Esophagus muscularis mucosa (tissue), 4 donors: ENCODE measurements at places on chromosomes 3 and 15.

DNA sequence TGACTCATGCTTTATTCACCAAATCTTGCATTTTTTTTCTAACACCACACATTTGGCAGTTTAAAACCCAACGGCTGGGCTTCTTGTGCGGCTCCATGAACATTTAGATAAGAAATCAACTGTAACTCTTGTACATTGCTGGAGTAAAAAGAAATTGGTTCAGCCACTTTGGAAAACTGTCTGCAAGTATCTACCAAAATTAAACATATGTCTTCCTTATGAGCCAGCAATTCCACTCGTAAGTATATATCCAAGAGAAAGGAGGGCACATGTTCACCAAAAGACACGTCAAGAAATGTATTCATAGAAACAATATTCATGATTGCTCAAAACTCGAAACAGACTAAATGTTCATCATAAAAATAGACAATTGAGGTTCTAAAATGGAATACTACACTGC lies 291.9 kb upstream of the POU1F1 start:
- DNase-seq = no peak

- no peak for DNase-seq
Observed at GRCh38 chr3:127819086-127819485, 3.2 kb downstream of the MGLL start.

- no peak for DNase-seq
Observed at GRCh38 chr3:30752970-30753369, 141.5 kb downstream of the GADL1 start.

GRCh38 chr15:46309914-46310313 lies 675.1 kb downstream of the SQOR start:
- DNase-seq = no peak

GRCh38 chr3:50203113-50203808 lies 1.8 kb upstream of the SLC38A3 start:
- DNase-seq = no peak

GRCh38 chr15:65132878-65133547 lies 595 bp downstream of the PDCD7 start:
- no peak for DNase-seq

DNA sequence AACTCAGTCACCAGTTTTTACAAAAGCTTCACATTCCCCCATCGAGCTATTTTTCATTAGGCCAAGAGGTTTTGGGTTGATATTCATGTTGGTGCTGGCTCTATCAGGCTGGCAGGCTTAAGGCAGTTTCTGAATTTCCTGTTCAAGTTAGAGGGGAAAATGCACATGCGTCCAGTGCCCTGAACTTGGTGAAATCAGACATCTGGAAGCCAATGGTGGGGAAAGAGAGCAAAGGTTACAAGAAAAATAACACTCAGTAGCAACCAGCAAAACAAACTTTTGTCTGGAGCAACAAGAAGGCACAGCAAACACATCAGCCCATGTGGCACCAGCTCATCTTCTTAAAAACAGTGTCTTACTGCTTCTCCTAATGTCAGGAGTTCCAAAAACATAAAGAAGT lies 155.6 kb upstream of the TSC22D2 start:
- no peak for DNase-seq

DNA sequence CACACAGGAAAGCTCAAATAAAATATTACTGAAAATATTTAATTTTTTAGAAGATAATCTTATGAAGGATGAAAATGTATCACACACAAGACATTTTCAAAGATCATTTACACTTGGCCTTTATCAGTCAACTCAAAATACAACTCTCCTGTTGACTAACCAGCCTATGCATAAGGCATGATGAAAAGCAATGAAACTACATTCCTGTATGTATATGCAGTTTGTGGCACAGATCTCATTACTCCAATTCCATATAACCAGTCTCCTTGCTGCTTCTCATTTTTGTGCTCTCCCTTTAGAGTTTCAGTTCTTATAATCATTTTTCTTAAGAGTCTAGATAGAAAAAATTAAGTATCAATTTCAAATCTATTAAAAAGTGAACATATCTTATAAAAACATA lies 25.8 kb downstream of the AQR start:
- no peak for DNase-seq

GRCh38 chr15:88954431-88955277 lies 41.5 kb upstream of the MFGE8 start:
- no peak for DNase-seq

GRCh38 chr3:180117381-180118163 lies 80.8 kb upstream of the PEX5L start:
- no peak for DNase-seq

- no peak for DNase-seq
Observed at GRCh38 chr3:55204417-55204816, 276.6 kb upstream of the LRTM1 start.

DNA sequence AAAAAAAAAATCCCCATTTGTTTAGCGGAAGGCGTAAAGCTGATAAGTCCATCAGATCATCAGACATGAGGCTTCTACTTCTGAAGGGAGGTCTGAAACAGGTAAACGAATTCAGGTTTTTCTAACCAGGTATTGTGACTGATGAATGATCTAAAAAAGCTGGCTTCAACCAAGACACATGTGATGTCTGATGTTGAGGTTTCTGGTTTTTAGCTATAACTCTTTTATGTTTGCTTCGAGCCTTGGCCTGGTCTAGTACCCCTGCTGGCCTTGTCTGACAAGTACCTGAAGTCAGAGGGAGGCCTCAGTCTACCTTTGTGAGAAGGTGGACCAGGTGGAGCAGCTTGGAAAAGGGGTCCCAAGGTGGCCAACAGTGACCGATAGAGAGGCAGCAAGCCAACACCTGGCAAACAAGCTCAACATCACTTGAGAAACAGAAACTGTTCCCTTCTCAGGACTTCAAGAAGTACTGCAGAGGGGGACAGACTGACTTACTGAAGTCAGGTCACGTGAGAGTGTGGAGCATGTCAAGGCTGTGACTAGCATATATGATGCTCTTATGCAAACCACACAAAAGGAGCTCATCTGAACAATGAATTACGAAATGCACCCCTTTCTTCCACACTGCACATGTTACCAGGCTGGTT lies 33.0 kb upstream of the CA12 start:
- no peak for DNase-seq

DNA sequence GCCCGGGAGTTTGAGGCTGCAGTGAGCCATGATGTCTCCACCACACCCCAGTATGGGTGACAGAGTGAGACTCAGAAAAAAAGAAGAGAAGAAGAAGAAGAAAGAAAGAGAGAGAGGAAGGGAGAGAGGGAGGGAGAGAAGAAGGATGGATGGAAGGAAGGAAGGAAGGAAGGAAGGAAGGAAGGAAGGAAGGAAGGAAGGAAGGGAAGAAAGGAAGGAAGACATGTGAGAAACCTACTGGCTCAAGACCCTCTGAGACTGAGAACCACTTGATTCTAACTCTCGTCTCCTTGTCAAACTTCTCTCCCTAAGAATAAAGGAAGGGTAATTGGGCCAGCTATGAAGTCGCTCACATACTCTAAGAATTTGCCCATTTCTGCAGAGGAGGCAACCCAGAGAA lies 148.1 kb upstream of the UBE2E1 start:
- DNase-seq = no peak

- no peak for DNase-seq
Observed at GRCh38 chr3:59251869-59252268, 202.0 kb upstream of the CFAP20DC start.

- DNase-seq = no peak
Observed at GRCh38 chr3:171458071-171458863, 1.9 kb downstream of the TNIK start.

DNA sequence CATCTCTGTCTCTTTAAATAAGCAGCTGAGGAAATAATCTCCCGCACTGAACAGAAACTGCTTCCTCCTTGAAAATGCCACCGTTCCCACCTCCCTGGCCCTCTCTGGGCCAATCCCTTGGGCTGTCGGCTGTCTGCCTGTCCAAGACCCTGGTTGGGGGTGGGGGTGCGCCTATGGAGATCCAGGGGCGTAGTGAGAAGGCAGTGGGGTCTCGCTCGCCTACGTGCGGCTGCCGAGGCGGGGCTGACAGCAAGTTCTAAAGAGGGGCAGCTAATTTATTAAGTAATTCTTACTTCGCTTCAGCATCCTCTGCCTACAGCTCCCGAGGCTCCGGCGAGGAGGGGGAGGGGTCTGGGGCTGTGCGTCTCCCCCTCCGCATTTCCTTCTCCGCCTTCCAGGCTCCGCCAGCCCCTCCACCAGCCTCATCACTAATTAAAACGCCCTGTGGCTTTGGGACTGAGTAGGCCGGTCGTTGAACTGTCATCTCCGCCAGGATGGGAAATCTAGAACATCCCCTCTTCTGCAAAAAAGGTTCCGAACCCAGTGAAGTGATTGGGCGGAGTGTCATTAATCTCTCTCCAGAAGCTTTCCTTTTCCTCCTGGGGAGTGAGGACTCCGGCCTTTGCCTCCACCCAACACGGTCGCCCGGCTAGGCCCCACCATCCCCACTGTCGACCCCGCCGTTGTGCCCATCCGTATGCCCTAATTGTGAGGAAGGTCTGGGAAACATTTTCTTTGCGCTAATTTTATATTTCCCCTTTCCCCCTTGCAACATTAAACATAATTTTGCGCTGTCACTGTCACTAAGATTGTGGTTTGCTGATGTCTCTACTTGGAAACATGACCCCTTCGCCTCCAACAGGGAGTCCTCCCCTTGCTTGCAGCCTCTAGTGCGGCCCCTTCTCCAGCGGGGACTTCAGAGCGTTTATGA lies 16.9 kb downstream of the NR2F2 start:
- no peak for DNase-seq

- DNase-seq = no peak
Observed at GRCh38 chr3:132900481-132900880, 137.7 kb upstream of the TMEM108 start.

GRCh38 chr3:24595796-24596195 lies 101.1 kb upstream of the THRB start:
- no peak for DNase-seq

DNA sequence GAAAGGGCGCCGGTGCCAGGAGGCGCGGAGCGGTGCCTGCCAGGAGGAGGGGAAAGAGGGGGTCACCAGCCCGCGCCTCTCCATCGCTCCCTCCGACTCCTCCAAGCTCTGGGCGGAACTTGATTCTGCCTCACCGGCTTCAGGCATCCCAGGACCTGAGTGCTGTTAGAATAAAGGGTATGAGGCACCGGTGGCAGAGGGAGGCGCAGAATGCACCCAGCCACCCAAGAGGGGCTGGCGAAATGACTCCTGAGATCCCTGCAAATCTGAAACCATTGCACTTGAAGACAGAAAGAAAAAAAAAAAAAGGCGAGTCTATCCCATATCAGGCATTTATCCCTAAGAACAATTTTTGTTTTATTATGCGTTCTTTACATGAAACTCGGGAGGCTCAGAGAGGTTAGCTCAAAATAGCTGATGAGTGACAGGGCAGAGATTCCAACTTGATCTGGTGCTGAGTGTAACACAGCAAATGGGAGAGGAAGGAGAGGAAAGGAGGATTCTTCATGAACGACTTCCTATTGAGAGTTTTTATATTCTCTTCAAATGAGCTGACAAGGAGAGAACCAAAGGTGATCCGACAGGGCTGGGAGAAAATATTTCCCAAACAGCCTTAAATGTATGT lies 157.0 kb upstream of the FRMD4B start:
- no peak for DNase-seq

DNA sequence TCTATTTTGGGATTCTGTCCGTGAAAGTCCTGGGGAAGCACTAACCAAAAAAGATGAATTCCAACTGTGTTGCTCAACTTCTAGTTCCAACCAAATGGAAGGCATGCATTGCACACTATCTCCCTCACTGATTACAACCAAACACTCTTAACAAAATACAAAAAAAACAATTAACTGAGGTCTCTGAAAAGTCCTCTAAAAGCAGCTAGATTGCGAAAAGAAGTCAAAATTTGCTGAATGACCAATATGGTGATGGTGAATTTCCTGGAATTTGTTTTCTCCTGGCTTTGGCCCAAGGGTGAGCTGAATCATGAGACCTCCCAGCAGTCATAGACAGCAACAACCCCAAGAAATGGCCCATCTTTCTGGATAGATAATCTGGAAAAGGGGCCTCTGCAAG lies 28.3 kb downstream of the CYP19A1 start:
- DNase-seq = no peak

DNA sequence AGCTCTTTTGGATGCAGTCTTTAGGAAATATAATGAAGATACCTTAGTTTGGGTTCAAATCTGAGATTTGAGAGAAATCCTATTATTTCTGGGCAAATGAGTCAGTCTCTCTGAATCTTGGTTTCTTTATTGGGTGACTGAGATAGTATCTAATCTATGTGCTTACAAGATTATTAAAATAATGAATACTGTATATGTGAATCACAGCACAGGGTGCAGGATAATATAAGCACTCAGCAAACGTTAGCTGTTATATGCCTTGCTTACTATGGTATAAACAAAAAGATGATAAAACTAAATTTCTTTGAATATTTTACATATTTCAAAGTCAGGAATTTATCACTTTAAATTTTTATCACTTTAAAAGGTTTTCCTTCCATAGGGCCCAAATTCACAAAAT lies 29.6 kb downstream of the FGF7 start:
- no peak for DNase-seq

GRCh38 chr3:132422531-132422930 lies 5.2 kb downstream of the DNAJC13 start:
- DNase-seq = no peak

- DNase-seq = no peak
Observed at GRCh38 chr3:13263770-13264467, 156.2 kb downstream of the NUP210 start.

DNA sequence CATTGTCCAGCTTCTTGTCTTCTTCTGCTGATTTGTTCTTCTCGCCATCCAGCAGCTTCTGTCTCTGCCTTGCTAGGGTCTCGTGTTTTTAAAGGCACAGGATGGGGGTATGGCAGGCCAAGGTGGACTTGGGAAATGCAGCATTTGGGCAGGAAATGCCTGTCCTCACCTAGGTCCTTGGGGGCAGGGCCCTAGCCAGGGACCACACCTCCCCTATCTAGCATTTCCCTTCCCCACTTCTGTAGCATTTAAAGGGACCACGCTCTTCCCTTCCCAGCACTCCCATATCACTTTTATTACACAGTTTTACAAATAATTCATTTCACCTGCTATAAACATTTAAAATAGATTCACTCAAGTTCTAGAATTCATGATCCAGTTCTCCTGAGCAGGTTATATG lies 315.4 kb upstream of the LMCD1 start:
- DNase-seq = no peak

DNA sequence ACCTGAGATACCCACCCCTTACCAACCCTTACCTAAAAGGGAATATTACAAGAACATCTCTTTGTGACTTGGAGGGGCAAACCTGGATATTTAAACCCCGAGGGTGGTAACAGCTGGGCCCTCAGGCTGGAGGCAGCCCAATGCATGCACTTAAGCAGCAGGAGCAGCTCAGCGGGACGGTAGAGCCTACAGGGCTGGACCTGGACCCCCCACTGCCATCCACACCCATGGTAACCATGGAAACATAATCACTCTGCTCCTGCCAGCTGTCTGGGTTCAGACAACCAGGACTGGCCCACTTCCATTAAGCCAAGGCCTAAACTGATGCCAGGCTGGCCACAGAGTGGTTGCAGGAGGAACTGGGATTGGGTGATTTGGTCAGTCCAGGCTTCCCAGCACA lies 52.8 kb downstream of the ETFA start:
- DNase-seq = no peak
